ENCODE measurements at places on chromosomes 5 and 9.

- peak; percentile 97 for DNase-seq
These were observed 42.5 kb upstream of the EXOC3 start for GRCh38 chr5:400282-401145.

DNA sequence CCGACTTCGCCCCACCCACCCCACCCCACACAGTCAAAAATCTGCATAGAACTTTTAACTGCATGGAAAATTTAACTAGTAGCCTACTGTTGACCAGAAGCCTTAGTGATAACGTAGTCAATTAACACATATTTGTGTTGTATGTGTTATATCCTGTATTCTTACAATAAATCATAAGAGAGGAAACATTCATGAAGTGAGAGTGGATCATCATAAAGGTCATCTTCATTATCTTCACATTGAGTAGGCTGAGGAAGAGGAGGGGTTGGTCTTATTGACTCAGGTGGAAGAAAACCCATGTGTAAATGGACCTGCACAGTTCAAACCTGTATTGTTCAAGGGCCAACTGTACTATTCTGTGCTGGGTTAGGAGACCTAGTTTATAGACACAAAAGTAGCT is 31.4 kb downstream of the XPA start:
- no peak for DNase-seq

GRCh38 chr9:126682113-126682810 is 68.5 kb downstream of the LMX1B start:
- DNase-seq = no peak

GRCh38 chr5:110441035-110441434 is 285.4 kb downstream of the TMEM232 start:
- peak; percentile 48 for DNase-seq

DNA sequence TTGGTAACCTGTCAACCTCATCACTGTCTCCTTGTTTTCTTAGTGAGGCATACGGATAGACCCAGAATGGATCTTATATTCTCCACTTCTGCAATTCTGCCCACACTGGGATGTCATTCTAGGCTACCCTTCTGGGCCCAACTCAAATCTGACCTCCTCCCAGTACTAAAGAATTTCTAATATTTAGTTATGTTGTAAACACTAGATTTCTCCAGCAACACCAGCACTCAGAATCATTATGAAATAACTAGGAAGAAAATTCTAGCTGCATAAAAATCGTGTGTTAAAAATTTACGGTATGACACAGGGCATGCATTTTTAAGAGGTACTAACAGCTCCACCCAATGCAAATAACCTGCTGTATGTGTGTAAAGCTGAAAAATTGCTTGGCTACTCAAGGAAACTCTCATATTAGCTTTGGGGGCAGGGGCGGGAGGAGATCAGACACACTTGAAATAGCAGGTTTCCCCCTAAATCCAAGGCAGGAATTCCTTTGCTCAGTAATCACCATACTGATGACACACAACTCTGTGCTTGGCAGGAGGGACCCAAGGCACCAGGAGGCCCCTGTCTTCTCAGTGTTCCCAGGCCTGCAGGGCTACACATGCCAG is 27.3 kb downstream of the MACROH2A1 start:
- DNase-seq = no peak

- no peak for DNase-seq
These were observed 9.3 kb upstream of the CAST start for GRCh38 chr5:96652769-96653454.

All from fibroblast of skin of left quadriceps (primary cell).